ENCODE measurements at places on chromosomes 4 and X. TPM values are rescaled to one million over a fixed set of nuclear protein-coding genes. Genes with fewer than 3 reads are reported as not detected.

GRCh38 chr4:99647071-99647470, 10.6 kb downstream of the C4orf54 start:
- no peak for DNase-seq

GRCh38 chr4:167032871-167033270, 201.4 kb downstream of the SPOCK3 start:
- no peak for DNase-seq

C4orf51 gene
- total RNA-seq: not detected

SGMS2 gene
- total RNA-seq: not detected

DNA sequence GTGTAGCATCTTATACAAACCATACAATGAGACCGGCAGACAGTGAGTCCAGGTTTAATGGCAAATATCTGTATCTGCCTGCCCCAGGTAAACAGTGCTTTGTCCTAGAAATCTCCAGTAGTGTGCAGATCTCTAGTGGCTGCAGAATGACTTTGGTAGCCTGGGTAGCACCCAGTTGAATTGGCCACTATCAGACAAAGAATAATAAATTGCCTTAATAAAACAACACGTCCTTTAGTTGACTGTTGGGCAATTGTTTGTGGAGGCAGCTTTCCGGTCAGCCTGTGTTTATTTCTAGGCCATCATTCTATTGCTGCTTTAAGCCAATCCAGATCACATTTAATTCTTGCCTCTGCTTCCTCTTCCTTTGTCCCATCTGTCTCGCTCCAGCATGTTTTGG, 52.5 kb downstream of the SNX25 start:
- DNase-seq: no peak

DNA sequence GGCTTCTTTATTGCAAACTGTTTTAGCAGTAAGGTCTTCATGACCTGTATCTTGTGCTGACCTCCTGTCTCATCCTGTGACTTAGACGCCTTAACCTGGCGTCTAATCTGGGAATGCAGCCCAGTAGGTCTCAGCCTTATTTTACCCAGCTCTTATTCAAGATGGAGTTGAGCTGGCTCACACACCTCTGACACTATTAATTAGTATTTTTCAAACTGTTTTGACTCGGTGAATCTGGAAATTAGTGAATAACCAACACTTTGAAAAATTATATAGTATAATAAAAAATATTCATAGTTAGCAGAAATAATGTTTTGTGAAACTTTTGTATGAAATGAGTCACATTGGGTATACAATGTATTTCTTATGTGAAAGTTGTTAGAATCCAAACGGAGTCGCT, 189.4 kb downstream of the PDGFRA start:
- DNase-seq: no peak

DNA sequence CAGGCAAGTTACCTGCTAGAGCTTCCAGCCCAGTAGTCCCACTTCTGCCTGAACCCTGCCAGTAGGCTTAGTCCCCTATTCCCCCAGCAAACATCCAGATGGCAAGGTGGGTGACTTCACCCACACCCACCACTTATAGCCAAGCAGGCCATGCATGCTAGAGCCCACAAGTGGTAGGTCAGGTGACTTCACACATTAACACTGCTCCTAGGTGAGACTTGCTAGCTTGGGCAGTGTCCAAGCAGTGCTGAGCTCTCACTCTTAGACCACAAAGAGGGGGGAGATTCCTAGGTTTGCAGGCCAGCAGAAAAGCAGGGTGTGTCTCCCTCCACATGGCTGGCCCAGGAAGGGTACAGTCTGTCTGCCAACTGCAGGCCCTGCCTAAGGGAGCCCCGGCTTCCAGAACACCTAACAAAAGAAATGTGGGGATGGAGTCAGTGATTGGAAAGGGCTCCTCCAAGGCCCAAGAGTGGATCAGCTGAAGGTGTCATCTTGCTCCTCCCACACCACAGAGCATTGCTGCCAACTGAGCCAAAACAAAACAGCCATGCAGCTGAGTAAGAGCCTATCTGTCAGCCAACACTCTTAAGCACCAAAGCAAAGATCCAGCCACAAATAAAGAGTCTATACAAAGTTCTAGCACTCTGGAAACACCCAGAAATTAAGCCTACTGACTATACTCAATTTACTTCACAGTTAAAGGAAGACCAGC, 158.1 kb upstream of the USP38 start:
- DNase-seq: no peak

DCAF12L1 gene
- not detected for total RNA-seq

DNA sequence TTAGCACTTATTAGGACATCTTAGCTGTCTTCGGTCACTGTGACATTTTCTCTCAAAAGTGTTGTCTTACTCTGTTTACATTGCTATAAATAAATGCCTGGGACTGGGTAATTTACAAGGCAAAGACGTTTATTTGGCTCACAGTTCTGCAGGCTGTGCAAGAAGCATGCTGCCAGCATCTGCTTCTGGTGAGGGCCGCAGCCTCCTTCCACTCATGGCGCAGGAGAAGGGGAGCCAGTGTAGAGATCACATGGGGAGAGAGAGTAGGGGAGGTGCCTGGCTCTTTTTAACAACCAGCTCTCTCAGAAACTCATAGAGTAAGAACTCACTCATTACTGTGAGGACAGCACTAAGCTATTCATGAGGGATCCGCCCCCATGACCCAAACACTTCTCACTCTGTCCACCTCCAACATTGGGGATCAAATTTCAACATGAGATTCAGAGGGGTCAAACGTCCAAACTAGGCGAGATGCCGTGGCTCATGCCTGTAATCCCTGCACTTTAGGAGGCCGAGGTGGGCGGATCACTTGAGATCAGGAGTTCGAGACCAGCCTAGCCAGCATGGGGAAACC, 43.5 kb upstream of the HERC6 start:
- DNase-seq: no peak

DNA sequence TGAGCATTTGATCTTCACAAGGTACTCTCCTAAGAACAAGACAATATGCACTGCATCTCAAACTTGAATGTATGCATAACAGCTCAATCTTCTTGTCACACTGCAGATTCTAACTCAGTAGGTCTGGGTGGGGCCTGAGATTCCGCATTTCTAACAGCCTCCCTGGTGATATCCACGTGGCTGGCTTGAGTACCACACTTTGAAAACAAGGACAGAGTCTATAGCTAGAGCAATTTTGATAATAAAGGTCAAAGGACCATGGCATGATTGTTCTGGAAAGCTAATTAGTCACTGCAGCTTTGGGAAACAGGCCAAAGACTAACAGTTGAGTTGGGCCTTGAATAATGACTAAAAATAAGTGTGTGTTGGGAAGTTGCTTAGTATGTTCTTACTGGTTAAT, 213.3 kb downstream of the GBA3 start:
- DNase-seq: no peak

GAGE2A gene
- total RNA-seq: not detected

RTL5 gene
- not detected for total RNA-seq

Data from OCI-LY7 (cell line).